A549 treated with ZK216348 at 1 μM for 4 hours (cell line): ENCODE measurements at places on chromosomes 6 and 20. TPM values are rescaled to one million over a fixed set of nuclear protein-coding genes. Genes with fewer than 3 reads are reported as not detected.

LPA gene
- total RNA-seq, result 0.05 TPM in 1 of 5 replicates, not detected in the others

TREM2 gene
- total RNA-seq, result not detected in 5 replicates

PDRG1 gene
- 29.0 to 39.8 TPM (median 32.4 TPM) in 5 replicates for total RNA-seq

LTB gene
- 0.21 to 0.76 TPM (median 0.45 TPM) in 4 of 5 replicates, not detected in the other for total RNA-seq

PTGIS gene
- 0.04 TPM in 1 of 5 replicates, not detected in the others for total RNA-seq

TFAP2C gene
- 14.4 to 16.9 TPM (median 15.0 TPM) in 5 replicates for total RNA-seq

CYP21A2 gene
- total RNA-seq, result not detected in 5 replicates

PLEKHG1 gene
- total RNA-seq, result 0.34 to 1.0 TPM (median 0.43 TPM) in 5 replicates

SPDEF gene
- 0.52 to 2.2 TPM (median 1.8 TPM) in 5 replicates for total RNA-seq

TOMM34 gene
- 39.1 to 43.4 TPM (median 40.9 TPM) in 5 replicates for total RNA-seq

KHDC1L gene
- total RNA-seq, result 0.32 to 0.36 TPM in 2 of 5 replicates, not detected in the others

AVP gene
- total RNA-seq, result not detected in 5 replicates

KHDRBS2 gene
- not detected in 5 replicates for total RNA-seq

KCNQ5 gene
- total RNA-seq, result 1.2 to 1.8 TPM (median 1.5 TPM) in 5 replicates

ABCC10 gene
- total RNA-seq, result 6.8 to 11.0 TPM (median 10.0 TPM) in 5 replicates

NFKBIL1 gene
- 5.9 to 13.0 TPM (median 12.5 TPM) in 5 replicates for total RNA-seq

DEFB128 gene
- not detected in 5 replicates for total RNA-seq

CUL9 gene
- total RNA-seq, result 6.2 to 9.5 TPM (median 9.3 TPM) in 5 replicates

DOK5 gene
- not detected in 5 replicates for total RNA-seq

IRF4 gene
- 0.15 to 2.0 TPM (median 0.40 TPM) in 5 replicates for total RNA-seq

SCRT2 gene
- total RNA-seq, result not detected in 5 replicates

SEL1L2 gene
- not detected in 5 replicates for total RNA-seq

MATN4 gene
- 0.13 to 0.19 TPM in 2 of 5 replicates, not detected in the others for total RNA-seq

ADGB gene
- total RNA-seq, result not detected in 5 replicates

C6orf163 gene
- 0.12 to 0.44 TPM (median 0.15 TPM) in 3 of 5 replicates, not detected in the others for total RNA-seq

TFB1M gene
- total RNA-seq, result 8.0 to 11.8 TPM (median 9.7 TPM) in 5 replicates

SLC22A2 gene
- 0.25 to 0.34 TPM in 2 of 5 replicates, not detected in the others for total RNA-seq

NOX3 gene
- total RNA-seq, result not detected in 5 replicates

ZSCAN9 gene
- total RNA-seq, result 5.4 to 8.8 TPM (median 7.6 TPM) in 5 replicates

SLC17A1 gene
- 0.14 TPM in 1 of 5 replicates, not detected in the others for total RNA-seq

PROCR gene
- total RNA-seq, result 105 to 137 TPM (median 133 TPM) in 5 replicates

GSTA3 gene
- total RNA-seq, result not detected in 5 replicates

SERINC3 gene
- 60.0 to 91.8 TPM (median 77.9 TPM) in 5 replicates for total RNA-seq

PHACTR1 gene
- total RNA-seq, result 0.06 to 0.25 TPM in 2 of 5 replicates, not detected in the others

RUNX2 gene
- total RNA-seq, result 1.2 to 1.9 TPM (median 1.4 TPM) in 5 replicates

PRICKLE4 gene
- 0.70 to 1.6 TPM (median 1.1 TPM) in 4 of 5 replicates, not detected in the other for total RNA-seq

NELFE gene
- total RNA-seq, result 75.5 to 91.9 TPM (median 81.9 TPM) in 5 replicates

TFAP2A gene
- total RNA-seq, result 11.7 to 15.9 TPM (median 14.2 TPM) in 5 replicates

POM121L2 gene
- not detected in 5 replicates for total RNA-seq

HLA-DPA1 gene
- 0.05 TPM in 1 of 5 replicates, not detected in the others for total RNA-seq

SRSF12 gene
- total RNA-seq, result 0.75 to 1.9 TPM (median 1.0 TPM) in 5 replicates

CEP250 gene
- 20.5 to 34.9 TPM (median 26.3 TPM) in 5 replicates for total RNA-seq

GLP1R gene
- not detected in 5 replicates for total RNA-seq

MUC21 gene
- 0.05 TPM in 1 of 5 replicates, not detected in the others for total RNA-seq

COL11A2 gene
- total RNA-seq, result 0.71 to 1.5 TPM (median 0.79 TPM) in 5 replicates

RBBP8NL gene
- total RNA-seq, result 0.28 to 0.56 TPM (median 0.34 TPM) in 5 replicates

CNR1 gene
- 0.63 to 1.4 TPM (median 0.78 TPM) in 5 replicates for total RNA-seq

SLC35B2 gene
- 45.6 to 69.6 TPM (median 65.1 TPM) in 5 replicates for total RNA-seq

TAAR6 gene
- not detected in 5 replicates for total RNA-seq

COL21A1 gene
- total RNA-seq, result 0.38 to 0.84 TPM (median 0.56 TPM) in 5 replicates
